ENCODE measurements at places on chromosomes 12 and 14. TPM values are rescaled to one million over a fixed set of nuclear protein-coding genes. Genes with fewer than 3 reads are reported as not detected.

The RFX4 gene
- not detected for total RNA-seq

The CD27 gene
- total RNA-seq: 82.1 TPM

The SLC25A47 gene
- total RNA-seq: not detected

The CD69 gene
- total RNA-seq: 90.5 TPM

The ESPL1 gene
- 61.2 TPM for total RNA-seq

The DPPA3 gene
- not detected for total RNA-seq

The PPFIBP1 gene
- total RNA-seq: 55.7 TPM

The CCDC63 gene
- total RNA-seq: not detected

The NFATC4 gene
- total RNA-seq: not detected

All from activated T-helper 1 cell treated with anti-CD3 and anti-CD28 coated beads, Interleukin-12 subunit alpha, Interleukin-12 subunit beta, Interleukin-2, Interleukin-4 antibody, amounts not matched to agents 30 ng/mL and 10 ng/mL and 1 ng/mL, durations not matched to agents 14 hours and 24 hours and 36 hours (primary cell).